ENCODE measurements at places on chromosomes 16 and 17.

- no peak for DNase-seq
Measured at GRCh38 chr16:90020260-90020837, 1.1 kb upstream of the DBNDD1 start.

GRCh38 chr17:77772461-77772897 is 186.0 kb upstream of the TNRC6C start:
- DNase-seq = no peak

- DNase-seq = no peak
Measured at GRCh38 chr16:76441391-76441790, 164.2 kb downstream of the CNTNAP4 start.

- DNase-seq = no peak
Measured at GRCh38 chr17:82397449-82398335, 20.5 kb upstream of the HEXD start.

- DNase-seq = no peak
Measured at GRCh38 chr17:50501054-50501453, 7.2 kb upstream of the MYCBPAP start.

- no peak for DNase-seq
Measured at GRCh38 chr16:17769065-17769464, 298.3 kb upstream of the XYLT1 start.

GRCh38 chr17:7240375-7240774 is 1.1 kb upstream of the PHF23 start:
- no peak for DNase-seq

GRCh38 chr17:7393613-7394451 is 493 bp downstream of the PLSCR3 start:
- no peak for DNase-seq

GRCh38 chr16:11175787-11176341 is 80.1 kb downstream of the SOCS1 start:
- DNase-seq = no peak

DNA sequence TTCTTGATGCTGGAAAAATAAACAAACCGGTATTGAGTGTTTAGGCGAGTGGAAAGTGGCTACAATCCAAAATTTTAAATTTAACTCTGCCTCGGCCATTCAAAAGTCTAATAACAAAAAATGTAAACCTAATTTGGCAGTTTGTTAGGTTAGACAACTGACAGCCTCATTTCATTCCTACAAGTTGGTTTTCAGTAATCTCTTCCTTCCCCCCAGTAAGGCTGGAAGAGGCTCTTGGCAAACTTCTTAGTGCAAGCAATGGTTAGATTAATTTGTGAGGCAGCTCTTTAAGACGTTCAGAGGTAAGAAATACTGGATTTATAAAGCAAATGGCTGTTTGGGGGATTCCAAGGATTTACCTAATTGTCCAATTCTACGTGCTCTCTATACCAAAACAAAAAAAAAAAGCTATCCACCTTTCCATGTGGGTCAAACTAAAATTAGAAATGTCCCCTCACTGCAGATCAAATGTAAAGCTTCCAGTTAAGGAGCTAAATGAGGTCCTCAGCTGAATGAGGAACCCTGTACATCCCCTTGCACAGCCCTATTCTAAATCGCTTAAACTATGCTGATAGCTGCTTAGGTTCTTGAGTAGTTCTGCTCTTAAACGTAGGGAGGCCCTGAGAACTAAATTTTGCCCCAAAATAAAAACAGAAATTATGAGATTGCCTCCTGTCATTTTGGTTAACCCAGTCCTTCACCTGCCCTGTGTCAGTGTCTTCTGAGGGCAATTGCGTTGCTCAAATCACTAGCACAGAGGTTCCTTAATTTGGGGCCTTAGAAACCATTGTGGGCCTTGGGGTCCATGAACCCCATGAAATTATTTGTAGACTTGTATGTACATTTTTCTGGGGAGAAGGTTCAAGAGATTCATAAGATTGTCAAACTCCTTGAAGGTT is 2.9 kb downstream of the HEXIM1 start:
- DNase-seq = no peak

- DNase-seq = no peak
Measured at GRCh38 chr17:44935116-44935515, 12.5 kb downstream of the KIF18B start.

GRCh38 chr17:66348584-66349165 is 46.3 kb downstream of the PRKCA start:
- DNase-seq = peak; percentile 79

GRCh38 chr16:15572329-15573001 is 70.5 kb downstream of the MARF1 start:
- DNase-seq = no peak

DNA sequence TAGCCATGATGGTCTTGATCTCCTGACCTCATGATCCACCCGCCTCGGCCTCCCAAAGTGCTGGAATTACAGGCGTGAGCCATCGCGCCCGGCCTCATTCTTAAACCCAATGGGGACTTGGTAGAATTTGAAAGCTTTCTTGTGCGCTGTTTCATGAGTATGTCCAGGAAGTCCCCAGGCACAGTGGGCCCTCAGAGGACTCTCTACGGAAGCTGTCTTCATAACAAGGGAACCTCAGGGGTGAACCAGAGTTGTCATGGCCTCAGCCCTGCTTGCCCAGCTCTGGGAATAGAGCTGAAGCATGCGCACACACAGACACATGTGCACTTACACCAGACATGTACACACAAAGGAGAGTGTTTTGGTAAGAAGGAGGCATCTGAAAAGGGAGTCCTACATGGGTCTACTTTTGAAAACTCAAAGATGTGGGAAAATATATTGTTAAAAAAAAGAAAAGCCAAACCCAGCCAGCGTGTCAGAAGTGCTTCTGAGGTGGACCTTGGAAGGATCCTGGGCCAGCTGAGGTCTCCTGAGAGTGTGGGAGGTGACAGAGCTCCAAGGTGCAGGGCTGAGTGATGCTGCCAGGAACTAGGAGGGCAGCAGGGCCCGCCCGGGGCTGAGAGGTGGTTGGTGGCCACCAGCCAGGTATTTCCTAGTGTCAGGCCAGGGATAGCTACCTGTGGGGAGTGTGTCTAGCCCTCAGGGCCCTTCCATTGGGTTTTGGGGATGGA is 54.6 kb downstream of the EPN2 start:
- no peak for DNase-seq

DNA sequence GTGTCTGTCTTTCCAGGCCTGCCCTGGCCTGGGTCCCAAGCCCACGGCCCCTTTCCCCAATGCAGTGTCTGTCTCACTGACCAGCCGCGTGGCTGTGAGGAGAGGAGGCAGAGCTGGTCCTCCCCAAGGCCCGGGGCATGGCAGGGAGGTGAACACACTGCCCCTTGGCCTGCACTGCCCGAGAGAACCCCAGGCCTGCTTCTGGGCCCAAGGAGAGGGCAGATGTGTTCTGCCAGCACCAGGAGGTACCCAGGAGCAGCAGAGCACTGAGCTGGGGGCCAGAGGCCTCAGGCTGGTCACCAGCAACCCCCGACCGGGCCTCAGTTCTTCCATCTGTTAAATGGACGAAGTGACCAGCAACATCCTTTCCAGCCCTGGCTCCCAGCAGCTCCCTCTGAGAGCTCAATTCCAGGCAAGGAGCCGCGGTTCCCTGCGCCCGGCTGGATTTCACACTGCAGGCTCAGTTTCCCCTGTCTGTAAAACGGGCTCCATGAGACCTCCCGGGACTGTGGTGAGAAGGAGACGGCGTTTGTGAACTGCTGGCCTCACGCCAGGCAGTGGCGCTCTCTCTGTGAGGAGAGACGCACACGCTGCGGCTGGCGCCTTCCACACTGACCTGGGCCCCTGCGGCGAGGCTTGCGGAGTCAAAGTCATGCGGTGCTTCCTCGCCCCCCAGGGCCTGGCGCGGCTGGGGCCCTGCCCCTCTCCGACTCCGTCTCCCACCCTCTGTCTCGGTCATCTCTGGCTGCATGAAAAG is 8.1 kb upstream of the ZFPM1 start:
- DNase-seq = no peak

- DNase-seq = peak; percentile 11
Measured at GRCh38 chr17:43917348-43918025, 10.2 kb upstream of the MPP2 start.

DNA sequence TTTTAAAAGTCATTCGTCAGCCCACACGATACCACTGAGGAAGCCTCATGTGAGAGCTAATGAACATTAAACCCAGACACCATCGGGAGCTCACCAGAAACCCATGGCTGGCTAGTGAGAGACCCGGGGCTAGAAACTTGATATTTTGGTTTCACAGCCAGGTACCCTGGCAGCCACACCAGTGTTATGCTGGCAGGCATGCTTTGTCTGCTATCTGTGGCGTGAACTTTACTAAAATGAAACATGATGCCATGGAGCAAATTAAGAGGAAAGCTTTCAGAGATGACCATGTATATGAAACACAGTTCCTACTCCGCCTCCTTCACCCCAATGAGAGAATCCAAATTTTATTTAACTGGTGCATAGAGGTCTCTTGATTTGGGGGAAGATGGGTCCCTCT is 291.2 kb downstream of the IRX3 start:
- DNase-seq = no peak

DNA sequence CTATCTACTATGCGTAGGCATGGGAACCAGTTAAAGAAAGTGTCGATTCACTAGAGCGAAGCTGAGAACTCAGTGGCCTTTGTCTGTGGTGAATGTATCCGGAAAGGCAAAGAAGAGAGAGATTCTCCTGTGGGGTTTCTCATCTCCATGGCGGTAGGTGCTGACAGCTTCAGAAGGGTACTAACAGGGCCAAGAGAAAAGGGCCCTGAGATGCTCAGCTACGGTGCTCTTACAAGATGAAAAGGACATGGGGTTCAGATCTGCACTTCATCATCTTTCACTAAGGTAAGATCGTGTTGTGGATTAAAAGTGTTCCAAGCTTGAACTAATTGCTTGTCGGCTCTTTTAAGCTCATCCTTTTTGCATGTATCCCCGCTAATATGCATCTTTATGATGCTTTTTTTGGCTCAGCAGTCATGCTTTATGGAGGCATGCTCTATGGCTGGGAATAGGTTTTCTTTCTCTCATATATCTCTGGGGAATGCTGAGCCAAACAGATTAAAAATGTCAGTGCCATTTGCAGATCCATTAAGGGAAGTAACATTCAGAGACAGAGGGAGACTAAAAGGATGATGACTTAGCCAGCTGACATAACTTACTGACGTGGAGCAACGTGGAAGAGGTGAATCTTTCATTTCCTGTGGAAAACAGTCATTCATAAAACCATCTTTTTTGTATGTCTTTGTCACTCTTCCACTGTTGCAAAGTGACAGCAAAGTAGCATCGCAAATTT is 29.9 kb downstream of the KCNJ16 start:
- no peak for DNase-seq

DNA sequence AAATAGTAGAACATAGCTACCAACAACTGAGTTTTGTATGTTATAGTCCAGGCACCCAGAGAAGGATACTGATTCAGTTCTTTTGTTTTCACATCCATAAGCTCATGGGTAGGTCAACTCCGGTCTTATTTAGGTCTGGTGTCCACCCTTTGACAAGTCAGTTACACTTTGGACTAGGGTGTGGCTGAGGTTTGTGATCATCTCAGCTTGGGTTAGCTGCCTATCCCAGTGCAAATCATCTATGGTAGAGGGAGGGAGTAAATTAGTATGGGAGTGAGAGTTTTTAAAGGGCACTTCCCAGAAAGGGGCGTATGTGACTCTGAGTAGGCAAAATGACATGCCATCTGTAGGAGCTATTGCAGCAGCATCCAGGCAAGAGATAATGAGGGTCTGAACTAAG is 66.1 kb downstream of the TANC2 start:
- no peak for DNase-seq

- no peak for DNase-seq
Measured at GRCh38 chr16:48820379-48820778, 210.4 kb upstream of the N4BP1 start.

DNA sequence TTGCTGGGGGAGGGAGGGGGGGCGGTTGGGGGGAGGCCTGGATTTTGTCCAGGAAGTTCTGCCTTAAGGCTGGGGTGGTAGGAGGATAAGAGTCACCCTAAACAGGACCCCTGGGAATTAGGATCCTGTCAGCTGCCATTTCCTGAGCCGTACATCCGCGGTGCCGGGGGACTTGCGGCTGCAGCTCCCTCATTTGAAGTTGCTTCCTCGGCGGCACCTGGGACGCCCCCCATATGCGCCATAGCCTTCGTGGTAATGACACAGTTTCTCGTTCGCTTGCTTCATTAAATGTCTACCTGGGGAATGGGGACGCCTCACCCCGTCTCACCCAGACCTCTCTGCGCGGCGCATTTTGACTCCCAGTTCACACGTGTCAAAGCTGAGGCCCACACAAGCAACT is 55.1 kb upstream of the PABPN1L start:
- DNase-seq = no peak

DNA sequence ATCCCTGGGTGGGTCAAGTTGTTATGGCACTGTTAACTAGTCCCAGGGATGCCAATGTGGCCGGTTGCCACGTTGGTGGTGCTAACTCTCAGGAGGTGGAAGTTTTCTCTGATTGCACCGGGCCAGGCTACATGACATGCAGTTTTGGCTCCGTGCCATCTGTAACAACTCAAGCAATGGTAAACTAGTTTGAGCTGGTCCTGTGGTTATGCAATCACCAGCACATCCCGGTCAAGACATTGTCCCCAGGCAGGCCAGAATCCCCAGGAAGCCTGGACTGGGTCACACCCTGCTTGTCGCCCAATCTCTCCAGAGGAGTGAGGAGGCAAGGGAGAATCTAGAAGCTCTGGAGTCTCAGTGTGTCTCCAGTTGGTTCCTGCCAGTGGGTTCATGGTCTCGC is 10.1 kb upstream of the CCL17 start:
- DNase-seq = no peak

GRCh38 chr16:68356249-68356918 is 45.6 kb downstream of the PRMT7 start:
- no peak for DNase-seq

DNA sequence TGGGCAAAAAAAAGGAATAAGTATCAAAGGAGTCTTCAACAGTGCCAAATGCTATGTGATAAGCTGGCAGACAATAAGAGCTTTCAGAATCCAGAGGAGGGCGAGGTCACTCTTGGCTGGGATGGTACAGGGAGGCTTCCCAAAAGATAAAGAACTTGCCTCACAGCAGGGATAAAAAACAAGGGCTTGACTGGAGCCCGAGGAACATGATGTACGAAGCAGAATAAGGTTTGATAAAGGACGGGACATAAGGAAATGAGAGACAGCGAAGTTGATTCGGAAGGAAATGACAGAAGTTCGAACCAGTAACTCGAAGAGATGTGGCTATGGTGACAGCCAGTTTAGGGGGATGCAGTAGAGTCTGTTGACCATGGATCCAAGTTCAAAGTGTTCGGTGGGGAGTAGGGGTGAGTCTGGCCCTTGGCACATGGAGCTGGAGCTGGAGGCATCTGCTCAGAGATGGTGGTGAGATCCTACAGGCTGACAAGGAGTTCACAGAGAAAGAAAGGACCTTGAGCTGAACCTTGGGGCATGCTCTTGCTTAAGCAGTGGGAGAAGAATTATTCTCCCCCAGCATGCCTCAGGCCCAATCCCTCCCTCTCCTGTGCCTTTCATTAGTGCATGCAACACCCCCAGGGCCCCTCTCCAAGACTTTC is 137.6 kb upstream of the RCVRN start:
- DNase-seq = no peak
